ENCODE measurements at places on chromosomes 4 and X.

- DNase-seq, result no peak
Measured at GRCh38 chr4:12844141-12844540, 640.0 kb downstream of the RAB28 start.

DNA sequence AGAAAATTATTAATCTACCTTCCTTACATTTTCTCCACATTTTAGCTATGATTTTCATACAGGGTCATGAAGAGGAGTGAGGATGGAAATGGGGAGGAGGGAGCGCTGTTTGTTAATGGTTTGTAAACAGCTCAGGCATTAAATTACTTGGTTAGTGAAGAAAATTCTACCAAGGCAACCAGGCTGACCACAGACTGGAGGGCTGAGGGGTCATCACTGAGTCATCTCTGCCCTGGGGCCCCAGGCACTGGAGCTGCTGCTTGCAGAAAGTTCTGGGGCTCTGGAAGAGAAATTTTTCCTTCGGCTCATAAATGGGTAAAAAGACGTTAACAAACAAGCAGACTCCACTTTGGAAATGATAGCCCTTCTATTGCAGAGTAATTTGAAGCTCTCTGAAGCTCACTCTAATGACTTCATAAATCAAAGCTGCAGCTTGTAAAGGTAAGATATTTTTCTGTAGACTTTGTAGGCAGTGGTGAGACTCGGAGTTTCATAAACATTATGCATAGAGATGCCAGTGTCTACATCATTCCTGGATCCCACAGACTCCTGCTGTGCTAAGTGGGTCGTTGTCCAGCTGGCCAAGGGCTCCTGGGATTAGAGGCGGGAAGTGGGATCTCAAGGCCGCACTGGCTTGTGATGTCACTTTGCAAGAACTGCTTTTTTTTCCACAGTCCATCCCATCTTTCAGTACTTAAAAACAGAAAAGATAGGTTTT lies 159.6 kb downstream of the PTTG2 start:
- DNase-seq, result no peak

GRCh38 chrX:124216396-124217115 lies 115.9 kb upstream of the TEX13D start:
- DNase-seq, result no peak

DNA sequence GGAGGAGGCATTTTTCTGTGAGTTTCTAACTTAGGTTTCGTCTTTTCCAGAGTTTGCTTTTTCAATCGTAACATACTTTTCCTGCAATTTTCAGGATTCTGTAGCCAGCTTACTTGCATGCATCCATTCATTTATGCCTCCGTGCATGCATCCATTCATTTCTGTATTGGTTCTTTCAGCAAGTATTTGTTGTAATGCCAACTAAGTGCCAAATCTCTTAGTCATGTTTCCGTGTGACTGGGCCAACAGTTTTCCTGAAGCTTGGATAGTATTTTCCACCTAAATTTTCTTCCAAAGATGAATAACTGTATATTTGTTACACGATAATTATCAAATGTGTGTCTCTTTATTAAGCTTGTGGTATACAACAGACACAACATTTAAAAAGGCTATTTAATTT lies 41.5 kb downstream of the CBLL2 start:
- no peak for DNase-seq

GRCh38 chr4:8006471-8006870 lies 66.8 kb upstream of the AFAP1 start:
- DNase-seq, result no peak

DNA sequence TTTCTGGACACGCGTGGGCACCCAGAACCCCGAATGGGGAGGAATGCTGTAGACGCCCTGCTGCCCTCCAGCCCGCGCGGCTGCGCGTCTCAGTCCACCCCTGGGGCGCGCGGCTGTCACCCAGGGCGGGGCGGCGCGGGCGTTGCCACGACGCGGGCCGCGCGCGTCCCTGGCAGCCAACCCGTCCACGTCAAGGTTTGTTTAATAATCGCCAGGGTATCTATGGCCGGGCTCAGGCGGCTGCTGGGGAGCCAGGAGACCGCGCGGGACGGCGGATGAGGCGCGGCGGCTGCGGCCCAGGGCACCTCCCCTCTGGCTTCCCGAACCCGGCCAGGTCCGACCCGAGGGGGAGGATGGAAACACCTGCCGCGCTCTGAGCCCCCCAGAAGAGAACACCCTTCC lies at the start of gene SPATA18:
SPATA18 (plus strand) TSS at position 92 of the 402 bp plus-strand sequence. CDS start 401 bp downstream, outside the sequence.
- DNase-seq, result no peak

- DNase-seq, result no peak
Measured at GRCh38 chr4:108788731-108789130, 25.9 kb upstream of the ETNPPL start.
